AG04450 (cell line): ENCODE measurements at places on chromosomes 7 and 10.

DNA sequence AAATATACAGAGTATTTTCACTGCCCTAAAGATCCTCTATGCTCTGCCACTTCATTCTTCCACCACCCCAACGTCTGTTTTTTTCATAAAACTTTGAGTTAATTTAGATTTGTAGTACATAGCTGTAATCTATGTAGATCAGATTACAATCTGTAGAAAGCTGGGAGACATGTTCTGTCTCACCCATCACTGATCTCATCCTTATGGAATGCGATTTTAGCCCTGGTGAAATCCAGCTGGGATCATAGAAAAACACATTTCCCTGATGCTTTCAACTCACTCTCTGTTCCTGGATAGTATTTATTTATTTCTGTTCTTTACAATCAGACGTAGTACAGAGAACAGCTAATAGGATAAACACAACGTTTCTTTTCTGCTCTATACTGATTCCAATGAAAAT is 521.0 kb downstream of the KIF20B start:
- DNase-seq = peak; percentile 72

DNA sequence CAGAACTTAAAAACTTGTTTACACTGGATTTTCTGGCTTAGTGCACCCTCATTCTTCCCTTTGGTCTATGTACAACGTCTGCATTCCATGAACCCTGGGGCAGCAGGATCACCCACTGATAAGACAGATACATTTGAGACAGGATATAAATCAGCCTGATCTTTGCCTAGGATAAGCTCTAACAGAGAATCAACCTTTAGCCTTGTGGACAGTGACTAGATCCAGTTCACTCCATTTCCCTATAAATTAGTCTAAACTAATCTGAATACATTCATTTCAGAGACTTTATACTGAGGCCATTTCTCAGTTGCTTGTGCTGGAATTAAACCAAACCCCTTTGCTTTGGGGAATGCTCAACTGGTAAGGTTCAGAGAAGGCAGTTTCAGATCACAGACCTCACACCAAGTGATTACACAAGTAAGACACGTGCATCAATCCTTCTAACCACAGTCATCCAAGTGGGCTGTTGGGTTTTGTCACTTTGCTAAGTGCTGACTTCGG is 639.8 kb upstream of the FZD8 start:
- no peak for DNase-seq

DNA sequence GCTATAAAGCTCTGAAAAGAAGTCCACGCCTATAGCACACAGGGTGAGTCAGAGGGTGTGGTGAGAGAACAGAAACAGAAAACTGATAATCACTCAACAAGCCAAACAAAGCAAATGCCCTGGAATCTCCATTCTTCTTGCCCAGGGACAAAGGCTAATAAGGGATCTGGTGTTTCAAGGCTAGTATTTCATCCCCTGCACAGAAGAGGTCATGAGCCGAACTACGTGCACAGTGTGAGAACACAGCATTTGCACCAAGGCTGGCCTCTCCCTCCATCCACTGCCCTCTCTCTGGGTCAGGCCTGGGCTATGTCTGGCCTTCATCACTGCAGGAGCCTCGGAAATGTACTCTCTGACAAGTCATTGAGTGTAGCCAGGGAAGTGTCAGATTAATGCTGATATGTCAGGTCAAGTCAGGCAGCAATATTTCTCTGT is 42.7 kb downstream of the PRR15 start:
- DNase-seq = no peak

DNA sequence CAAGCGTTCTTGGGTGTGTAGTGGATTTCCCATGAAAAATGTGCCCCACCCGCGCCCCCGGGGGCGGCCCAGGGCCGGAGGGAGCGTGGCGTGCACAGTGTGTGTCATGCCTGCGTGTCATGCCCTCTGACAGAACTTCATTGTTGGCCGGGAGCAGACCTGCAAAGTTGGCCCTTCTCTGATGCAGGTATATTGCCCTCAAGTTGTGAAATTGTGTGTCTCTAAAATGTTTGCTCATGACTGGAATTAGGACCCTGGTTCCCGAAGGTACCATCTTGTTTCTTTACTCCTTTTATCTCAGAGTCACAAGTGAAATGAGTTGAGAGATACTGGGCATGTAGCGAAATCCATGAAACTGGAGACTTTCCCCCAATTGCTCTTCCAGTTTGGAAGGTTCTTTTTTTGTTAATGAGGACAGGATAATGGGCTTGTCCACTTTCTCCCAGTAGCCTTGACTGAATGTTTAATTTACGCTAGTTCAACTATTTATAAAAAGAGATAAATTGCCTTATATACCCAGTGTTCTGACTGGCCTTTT is 26.2 kb downstream of the ADK start:
- DNase-seq = no peak

DNA sequence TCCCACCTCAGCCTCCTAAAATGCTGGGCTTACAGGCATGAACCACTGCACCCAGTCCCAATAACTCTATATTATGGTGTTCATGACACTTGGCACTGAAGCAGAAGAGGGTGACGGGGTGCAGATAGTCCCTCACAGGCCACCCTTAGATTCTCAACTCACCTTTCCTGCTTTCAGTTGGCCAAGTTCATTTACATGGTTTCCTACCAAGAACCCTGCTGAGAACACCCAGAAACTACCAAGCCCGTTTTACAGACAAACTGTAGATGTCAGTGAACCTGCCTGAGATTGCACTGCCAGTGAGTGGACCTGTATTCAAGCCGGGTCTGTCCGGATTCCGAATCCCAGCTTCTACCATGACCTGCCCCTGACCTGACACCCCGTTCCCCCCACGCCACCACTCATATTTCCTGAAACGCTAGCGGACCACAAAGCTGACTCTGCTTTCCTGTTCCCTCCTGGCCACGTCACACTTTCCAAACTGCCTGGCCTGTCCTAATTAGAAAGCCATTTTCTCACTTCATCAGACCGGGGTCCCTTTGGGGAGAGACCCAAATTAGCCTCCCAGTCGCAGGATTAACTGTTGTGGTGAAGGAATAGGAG is 17.3 kb downstream of the GRID2IP start:
- no peak for DNase-seq

- DNase-seq = no peak
These were observed 62.3 kb downstream of the ATE1 start for GRCh38 chr10:121865554-121865953.

- no peak for DNase-seq
These were observed 49.9 kb downstream of the COA1 start for GRCh38 chr7:43679210-43680068.

GRCh38 chr7:71721742-71722141 is 589.8 kb downstream of the GALNT17 start:
- DNase-seq = no peak

DNA sequence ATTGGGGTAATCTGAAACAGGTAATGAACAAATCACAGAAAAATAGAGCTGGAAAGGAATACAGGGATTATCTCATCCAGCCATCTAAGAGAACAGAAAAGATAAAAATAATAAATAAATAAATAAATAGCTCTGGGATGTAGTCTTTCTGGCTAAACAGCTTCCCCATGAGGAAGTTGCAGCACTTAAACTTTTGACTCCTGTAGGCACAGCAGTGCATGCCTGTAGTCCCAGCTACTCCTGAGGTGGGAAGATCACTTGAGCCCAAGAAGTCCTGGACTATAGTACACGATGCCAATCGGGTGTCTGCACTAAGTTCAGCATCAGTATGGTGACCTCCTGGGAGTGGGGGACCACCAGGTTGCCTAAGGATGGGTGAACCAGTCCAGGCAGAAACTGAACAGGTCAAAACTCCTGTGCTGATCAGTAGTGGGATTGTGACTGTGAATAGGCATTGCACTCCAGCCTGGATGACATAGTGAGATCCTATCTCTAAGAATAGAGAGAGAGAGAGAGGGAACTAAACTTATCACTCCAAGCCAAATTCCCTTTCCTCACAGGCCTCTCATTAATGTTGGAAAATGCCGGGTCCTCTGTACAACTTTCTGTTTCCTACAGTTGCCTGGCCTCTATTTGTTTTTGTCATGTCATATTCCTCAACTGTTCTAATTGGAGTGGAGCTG is 61.7 kb upstream of the CDK13 start:
- DNase-seq = no peak

DNA sequence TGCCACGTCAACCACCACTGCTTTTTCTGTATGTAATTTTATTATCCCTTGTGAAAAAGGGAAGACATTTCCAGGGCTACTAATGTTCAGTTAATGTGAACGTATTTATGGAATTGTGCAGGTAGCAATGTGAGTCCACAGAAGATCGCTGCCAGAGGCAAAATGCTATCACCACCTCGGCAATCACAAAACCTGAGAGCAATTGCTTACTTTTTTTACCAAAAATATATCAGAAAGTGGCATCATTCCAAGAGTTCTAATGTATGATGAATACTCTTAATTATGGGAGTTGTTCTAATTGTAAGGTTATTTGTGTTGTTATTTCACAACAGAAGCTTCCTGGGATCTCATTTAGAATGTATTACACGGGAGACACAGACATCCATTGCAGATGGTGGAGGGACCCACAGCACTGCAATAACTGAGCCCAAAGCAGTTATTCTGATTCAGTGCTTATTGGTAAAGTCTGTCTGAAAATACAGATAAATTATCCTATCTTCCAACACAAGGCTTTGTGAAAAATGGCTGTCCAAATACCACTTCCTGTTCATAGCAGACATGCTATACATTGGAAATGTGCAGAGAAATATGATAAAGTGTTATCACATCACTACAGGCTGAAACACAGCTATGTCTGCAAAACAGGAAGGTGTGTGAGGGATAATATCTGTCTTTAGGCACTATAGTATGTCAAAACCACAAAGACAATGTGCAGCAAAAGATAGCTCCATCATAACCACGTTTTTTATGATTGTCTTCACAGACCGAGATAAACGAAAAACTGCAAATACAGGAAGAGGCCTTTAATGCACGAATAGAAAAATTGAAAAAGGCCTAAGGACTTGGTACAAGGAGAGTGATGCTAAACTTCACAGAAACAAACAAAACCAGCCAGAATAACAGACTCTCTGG is 102.7 kb downstream of the CABCOCO1 start:
- DNase-seq = no peak

- no peak for DNase-seq
These were observed 225.4 kb downstream of the DKK1 start for GRCh38 chr10:52539463-52539862.

- no peak for DNase-seq
These were observed 65.5 kb downstream of the GRB10 start for GRCh38 chr7:50717181-50717580.

DNA sequence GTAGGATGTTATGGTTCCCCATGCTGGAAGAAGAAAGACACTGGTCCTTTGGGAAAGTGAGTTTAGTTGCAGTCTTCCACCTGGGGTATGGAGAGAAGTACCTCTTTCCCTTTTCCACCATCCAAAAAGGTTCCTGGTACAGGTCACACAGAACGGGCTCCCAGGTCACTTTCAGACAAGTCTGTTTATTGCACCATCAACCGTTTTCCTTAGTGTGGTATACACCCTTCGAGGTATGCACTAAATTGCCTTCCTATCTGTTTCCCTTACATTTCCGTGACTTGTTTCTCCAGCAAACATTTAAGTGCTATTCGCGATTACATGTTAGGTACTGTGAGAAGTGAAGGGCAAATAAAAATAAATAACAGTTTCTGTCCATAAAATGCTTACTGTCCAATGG is 185.1 kb downstream of the ARL4A start:
- no peak for DNase-seq

GRCh38 chr10:66555061-66555460 is 370.8 kb upstream of the LRRTM3 start:
- no peak for DNase-seq

DNA sequence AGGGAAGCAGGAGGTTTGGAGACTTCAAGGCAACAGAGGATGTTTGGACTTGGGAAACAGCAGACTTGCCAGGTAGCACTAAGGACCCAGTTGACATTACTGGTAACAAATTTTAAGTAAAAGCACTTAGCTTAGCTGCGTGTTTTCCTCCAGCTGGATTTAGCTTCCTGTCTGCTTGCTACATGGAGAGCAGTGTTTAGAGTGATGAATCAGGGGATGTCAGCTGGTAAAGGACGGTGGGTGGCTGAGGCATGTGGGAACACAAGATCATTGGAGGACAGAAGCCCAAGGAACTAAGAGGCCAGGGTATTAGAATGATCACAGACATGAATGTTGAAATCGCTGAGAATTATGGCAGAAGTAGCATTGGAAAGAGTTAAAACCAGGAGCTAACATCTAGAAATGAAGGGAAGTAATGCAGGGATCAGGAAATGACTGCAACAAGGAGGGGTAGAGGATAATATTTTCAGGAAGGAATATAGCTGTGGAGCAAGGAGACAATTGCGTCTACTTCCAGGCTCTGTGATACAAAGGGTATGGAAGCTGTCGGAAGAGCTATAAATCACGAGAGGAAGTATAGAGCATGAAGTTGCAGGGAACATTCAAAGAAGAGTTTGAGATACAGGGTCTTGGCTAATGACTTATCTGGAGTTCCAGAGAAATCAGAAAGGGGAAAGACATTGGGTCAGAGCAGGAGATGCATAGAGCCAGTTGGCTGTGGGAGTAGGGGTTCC is 34.4 kb downstream of the CALD1 start:
- DNase-seq = peak; percentile 65

DNA sequence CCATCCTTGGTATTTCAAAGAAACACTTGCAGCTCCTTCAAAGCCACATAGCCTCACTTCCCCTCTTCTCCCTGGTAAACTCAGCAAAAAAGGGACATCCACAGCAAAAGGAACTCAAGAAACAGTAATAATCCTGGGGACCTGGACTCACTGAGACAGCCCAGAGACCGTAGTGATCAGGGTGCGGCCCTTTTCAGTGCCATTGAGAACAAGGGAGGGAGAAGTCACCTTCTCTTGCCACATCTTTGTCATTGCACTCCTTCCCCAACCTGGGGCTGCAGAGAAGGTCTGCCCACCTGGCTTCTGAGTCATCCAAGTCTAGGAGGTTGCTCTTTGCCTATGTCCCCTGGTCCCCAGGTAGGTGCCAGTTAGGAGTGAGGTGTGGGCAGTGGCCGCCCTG is 93.9 kb upstream of the SH2B2 start:
- DNase-seq = no peak

- no peak for DNase-seq
These were observed 561.8 kb upstream of the LRRN3 start for GRCh38 chr7:110529175-110529574.

DNA sequence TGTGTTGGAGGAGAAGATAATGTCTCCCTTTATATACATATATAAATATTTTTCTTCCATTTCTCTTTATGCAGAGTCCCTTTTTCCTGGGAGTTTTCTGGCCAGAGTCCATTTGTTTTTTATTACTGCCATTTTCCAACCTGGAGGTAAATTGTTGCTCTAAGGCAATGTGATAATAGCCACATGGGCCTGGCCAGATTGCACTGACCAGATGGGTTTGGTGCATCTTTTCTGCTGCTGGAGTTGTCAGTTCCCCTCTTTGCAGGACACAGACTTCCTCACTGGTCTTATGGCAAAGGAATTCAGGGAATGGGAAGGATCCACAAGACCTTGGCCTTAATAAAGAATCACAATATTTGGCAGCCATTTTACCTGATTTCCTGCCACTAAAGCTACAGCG is 254.9 kb downstream of the SORCS3 start:
- DNase-seq = no peak

GRCh38 chr10:21172930-21173801 is 276.1 kb upstream of the NEBL start:
- DNase-seq = no peak

GRCh38 chr7:152910545-152911225 is 151.1 kb downstream of the ACTR3B start:
- DNase-seq = no peak
